Stimulated activated CD8-positive, alpha-beta memory T cell treated with anti-CD3 and anti-CD28 coated beads, Interleukin-15, amount 100 ng/mL, for 24 hours (primary cell): ENCODE measurements at places on chromosomes 7 and 10.

DNA sequence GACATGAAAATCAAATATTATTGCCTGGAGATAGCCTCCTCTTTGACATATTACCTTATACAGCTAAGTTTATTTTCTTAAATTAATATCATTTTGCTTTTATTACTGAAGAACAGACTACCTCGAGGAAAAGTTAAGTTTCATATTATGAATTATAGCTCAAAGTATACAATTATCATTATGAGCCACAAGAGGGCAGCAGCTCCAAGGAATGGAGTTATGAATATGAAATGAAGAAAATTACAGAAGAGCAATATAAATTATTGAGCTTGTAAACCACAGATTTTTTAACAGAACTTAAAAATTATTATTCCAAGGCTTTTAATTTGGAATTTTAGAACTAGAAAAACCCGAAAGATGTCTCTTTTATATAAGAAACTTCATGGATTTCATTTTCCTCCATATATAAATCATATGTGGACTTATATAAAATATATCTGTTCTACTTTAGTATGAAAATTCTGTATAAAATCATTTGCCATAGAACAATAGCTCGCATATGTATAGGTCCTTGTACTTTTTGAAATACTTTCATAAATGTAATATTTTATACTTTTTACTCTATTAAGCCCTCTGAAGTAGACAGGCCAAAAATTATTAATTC, 40.1 kb downstream of the IQUB start:
- DNase-seq = no peak

DNA sequence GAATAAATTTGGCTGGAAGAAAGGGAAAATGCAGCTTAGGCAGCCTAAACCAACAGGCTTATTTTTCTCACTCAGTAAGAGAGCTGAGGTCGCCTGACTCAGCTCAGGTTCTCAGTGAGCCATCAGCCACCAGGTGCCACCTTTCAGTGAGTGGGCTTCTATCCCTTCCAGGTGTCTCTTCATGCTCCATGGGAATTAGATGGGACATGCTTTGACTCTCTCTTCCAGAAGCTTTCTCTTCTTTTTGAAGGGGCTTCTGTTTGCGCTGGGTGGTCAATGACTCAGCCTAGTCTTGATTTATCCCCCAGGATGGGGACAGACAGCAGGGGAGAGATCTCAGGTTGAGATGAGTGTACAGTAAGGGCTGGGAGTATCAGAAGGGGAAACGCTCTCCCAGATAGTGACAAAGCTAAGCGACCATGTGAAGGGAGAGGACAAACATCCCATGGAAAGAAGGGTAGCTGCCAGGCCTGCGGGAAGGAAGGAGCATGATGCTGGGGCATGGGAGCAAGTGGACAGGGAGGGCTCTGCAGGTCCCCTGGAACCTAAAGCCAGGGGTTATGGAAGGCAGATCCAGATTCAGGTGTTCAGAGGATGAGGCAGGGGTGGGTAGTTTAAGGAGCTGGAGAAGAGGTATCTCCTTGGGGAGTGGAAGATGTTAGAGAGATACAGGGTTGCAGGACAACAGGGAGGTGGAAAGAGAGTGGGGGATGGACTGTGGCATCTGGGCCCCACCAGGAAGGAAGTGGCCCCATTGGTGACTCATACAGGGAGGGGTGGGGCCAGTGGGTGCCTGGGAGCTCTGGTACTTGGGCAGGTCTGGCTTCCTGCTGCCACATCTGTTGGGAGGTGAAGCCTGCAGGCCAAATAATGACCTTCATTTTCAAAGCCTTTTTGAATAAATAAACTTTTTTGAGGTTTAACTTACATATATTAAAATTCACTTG, 32.5 kb downstream of the OGDH start:
- peak; percentile 41 for DNase-seq

GRCh38 chr7:109354552-109354951, 784.9 kb downstream of the DNAJB9 start:
- DNase-seq = no peak

- DNase-seq = no peak
These were observed 2.4 kb downstream of the ZNRF2 start for GRCh38 chr7:30286749-30287148.

- DNase-seq = no peak
These were observed 86.0 kb upstream of the RET start for GRCh38 chr10:42990721-42991441.

- no peak for DNase-seq
These were observed 68.0 kb upstream of the FAM20C start for GRCh38 chr7:124130-124949.
